ENCODE measurements at places on chromosomes 3 and 15.
A peak's percentile ranks its signal among the peaks of the same experiment; 100 is the strongest.

GRCh38 chr15:77418966-77419835 is 703 bp downstream of the PEAK1 start:
- DNase-seq, result peak; percentile 74

DNA sequence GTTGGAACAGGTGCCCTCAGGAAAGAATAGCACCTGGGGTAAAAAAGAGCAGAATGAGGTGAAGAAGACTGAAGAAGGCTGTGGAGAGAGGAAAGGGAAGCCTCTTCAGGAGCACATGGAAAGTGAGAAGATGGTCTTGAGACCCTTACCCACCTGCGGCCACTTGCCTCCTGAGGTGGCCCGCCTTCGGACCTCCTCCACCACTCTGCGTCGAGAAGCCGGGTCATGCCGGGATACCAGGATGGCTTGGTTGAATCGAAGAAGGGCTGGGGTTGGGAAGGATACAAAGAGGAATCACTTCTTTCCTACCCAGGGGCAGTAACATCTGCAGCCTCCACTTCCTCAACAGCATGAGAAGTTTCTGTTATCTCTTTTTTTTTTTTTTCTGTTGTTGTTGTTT is 3.0 kb downstream of the LPCAT4 start:
- DNase-seq, result no peak

GRCh38 chr3:196024968-196025367 is 56.9 kb downstream of the TFRC start:
- DNase-seq, result no peak

DNA sequence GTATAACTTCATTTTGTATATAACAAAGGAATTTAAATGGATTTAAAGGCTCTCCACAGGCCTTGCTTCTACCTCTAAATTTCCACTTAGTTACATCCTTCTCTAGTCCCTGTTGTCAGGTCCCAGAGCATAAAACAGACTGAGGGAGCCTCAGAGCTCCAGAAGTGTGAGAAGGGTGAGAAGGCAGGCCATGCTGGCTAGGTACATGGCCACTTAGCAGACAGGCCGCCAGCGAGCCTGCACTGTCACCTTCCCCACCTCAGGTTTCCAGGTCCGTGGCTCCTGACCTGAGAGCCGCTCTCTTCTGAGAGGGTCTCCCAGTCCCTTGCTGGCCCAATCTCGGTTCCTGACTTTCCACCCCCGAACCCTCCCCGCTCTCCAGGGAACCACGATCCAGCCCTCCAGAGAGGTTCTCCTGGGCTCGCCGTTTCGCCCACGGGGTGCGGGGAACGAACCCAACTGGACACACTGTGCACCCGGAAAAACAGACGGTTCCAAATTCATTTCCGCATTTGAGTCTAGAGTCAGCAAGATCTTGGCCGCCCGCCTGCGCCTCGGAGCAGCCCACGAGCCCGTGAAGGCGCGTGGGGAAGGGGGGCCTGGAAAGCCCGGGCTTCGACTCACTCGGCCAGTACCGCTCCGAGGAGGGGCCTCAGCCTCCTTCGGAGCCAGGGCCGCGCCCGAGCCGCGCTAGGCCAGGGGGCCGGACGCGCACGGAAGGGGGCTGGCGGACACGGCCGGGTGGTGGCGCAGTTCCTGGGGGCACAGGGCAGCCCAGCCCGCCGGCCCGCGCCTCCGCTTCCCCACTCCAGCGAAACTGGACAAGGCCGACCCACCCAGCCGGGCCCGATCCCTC is 16.7 kb upstream of the SOX2 start:
- DNase-seq, result peak; percentile 11

GRCh38 chr3:136152176-136152843 is 43.8 kb downstream of the MSL2 start:
- no peak for DNase-seq

Measured in suppressor macrophage (primary cell).